ENCODE measurements at places on chromosomes 12 and 14. TPM values are rescaled to one million over a fixed set of nuclear protein-coding genes. Genes with fewer than 3 reads are reported as not detected.

Gene PLXNC1
- total RNA-seq = 0.07 TPM

Gene SLC6A13
- total RNA-seq = 0.11 TPM

Gene RNU4-1
- total RNA-seq = not detected

Gene ITGA5
- 119 TPM for total RNA-seq

Gene GZMH
- not detected for total RNA-seq

Gene NOS1
- 0.54 TPM for total RNA-seq

Gene ALG10
- 4.9 TPM for total RNA-seq

Gene OLR1
- 1.1 TPM for total RNA-seq

Gene C12orf50
- not detected for total RNA-seq

Gene TEX52
- not detected for total RNA-seq

Gene SERPINA6
- total RNA-seq = 0.74 TPM

Gene SLC10A1
- not detected for total RNA-seq

Gene BEGAIN
- total RNA-seq = 11.8 TPM

Gene ART4
- not detected for total RNA-seq

Gene B3GNT4
- total RNA-seq = 0.80 TPM

Gene PDE3A
- 3.9 TPM for total RNA-seq

Gene SLC17A8
- total RNA-seq = not detected

Gene STYK1
- total RNA-seq = 0.55 TPM

Gene SIX4
- 3.3 TPM for total RNA-seq

Gene TPPP2
- not detected for total RNA-seq

Gene CAPRIN2
- total RNA-seq = 16.1 TPM

Gene RBM19
- 16.4 TPM for total RNA-seq

Gene PLBD1
- 3.8 TPM for total RNA-seq

Gene CDCA3
- 84.0 TPM for total RNA-seq

Gene TAS2R13
- not detected for total RNA-seq

Gene MRPL51
- 293 TPM for total RNA-seq

Gene AKAP5
- total RNA-seq = 0.46 TPM

Gene VDR
- 3.6 TPM for total RNA-seq

Gene ITGB7
- 0.48 TPM for total RNA-seq

Gene PRR4
- total RNA-seq = 1.9 TPM

Gene ZBTB42
- 3.6 TPM for total RNA-seq

Gene MCRS1
- total RNA-seq = 57.8 TPM

Gene GEMIN2
- total RNA-seq = 22.8 TPM

Gene KICS2
- 8.2 TPM for total RNA-seq

Gene IL22
- total RNA-seq = not detected

Gene MEG3
- 60.4 TPM for total RNA-seq

Gene NPAS3
- not detected for total RNA-seq

Gene KLRC1
- total RNA-seq = not detected

Gene NKX2-1
- not detected for total RNA-seq

Gene OR11H12
- not detected for total RNA-seq

All from A549 treated with RU486 at 1 μM for 4 hours (cell line).